ENCODE measurements at places on chromosomes 3 and 15. TPM values are rescaled to one million over a fixed set of nuclear protein-coding genes. Genes with fewer than 3 reads are reported as not detected.

Gene ACOX2
- 19.0 TPM for polyA plus RNA-seq

Gene MINAR1
- polyA plus RNA-seq: 1.4 TPM

Gene ESYT3
- 1.4 TPM for polyA plus RNA-seq

DNA sequence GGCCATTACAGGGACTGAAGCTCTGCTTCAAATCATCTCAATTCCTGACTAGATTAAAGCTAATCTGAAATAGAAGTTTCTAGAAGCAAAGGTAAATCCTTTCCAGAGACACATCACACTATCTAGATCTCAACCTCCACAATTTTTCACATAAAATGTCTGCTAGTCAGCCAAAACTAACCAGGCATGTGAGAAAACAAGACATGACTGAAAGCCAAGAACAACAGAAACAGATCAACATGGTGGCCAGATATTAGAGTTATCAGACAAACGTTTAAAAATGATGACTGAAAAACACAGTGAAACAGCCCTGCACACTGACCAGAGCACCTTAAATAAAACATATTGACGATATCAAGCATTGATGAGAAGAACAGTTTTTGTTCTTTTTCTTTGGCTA is 59.1 kb downstream of the SUMF1 start:
- no peak for DNase-seq

DNA sequence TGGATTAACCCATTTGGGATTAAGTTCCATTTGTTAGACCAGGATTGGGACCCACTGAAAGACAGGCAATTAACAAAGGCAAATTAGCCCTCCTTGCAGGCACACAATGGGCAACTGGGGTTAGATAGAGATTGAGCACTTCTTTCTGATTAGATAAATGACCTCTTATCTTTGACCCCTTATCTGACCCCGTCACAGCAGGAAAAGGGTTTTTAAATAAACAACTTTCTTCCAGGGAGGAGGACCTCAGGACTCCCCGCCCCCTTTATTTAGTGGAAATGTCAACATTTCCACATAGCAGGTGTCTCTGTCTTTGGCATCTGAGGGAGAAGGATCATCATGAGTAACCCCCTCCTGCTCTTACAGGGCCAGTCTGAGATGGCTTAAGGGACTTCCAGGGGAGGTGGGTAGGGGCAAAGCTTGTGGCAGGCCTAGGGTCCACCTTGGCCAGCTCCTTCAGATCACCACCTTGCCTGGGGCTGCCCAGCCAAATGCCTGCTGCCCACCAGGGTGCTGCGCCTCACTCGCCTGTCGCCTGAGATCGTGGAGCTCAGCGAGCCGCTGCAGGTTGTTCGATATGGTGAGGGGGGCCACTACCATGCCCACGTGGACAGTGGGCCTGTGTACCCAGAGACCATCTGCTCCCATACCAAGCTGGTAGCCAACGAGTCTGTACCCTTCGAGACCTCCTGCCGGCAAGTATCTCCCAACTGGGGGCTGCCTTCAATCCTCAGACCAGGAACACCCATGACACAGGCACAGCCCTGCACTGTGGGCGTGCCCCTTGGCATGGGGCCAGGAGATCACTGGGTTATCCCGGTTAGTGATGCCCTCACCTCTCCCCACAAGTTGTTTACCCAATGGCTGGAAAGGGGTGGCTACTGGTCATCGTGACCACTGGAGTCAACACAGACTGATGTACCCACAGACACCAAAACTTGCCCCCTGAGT is 2.6 kb upstream of the WDR6 start:
- no peak for DNase-seq

DNA sequence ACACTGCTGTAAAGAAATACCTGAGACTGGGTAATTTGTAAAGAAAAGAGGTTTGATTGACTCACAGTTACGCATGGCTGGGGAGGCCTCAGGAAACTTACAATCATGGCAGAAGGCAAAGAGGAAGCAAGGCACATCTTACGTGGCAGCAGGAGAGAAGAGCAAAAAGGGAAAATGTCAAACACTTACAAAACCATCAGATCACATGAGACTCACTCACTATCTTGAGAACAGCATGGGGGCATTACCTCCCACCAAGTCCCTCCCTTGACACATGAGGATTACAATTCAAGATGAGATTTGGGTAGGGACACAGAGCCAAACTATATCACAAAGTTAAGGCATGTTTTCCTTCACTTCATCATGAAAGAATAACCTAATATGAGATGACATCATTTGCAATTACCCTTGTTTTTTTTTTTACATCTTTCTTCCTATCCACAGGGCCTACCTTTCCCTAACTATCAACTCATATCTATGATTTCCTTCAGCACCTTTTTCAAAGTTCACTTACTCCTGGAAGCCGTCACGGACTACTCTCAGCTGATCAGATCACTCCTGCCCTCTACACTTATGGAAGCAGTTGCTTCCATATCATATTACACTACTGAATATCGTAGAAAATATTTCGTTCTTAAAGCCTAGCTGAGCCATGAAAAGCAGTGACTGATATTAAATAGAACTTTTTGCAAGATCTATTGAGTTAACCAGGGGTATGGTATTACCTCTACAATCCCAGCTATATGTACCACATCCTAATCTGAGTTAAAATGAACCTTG is 25.5 kb upstream of the ATP8B4 start:
- no peak for DNase-seq

GRCh38 chr3:169295126-169295525 is 368.4 kb downstream of the MECOM start:
- DNase-seq: no peak

DNA sequence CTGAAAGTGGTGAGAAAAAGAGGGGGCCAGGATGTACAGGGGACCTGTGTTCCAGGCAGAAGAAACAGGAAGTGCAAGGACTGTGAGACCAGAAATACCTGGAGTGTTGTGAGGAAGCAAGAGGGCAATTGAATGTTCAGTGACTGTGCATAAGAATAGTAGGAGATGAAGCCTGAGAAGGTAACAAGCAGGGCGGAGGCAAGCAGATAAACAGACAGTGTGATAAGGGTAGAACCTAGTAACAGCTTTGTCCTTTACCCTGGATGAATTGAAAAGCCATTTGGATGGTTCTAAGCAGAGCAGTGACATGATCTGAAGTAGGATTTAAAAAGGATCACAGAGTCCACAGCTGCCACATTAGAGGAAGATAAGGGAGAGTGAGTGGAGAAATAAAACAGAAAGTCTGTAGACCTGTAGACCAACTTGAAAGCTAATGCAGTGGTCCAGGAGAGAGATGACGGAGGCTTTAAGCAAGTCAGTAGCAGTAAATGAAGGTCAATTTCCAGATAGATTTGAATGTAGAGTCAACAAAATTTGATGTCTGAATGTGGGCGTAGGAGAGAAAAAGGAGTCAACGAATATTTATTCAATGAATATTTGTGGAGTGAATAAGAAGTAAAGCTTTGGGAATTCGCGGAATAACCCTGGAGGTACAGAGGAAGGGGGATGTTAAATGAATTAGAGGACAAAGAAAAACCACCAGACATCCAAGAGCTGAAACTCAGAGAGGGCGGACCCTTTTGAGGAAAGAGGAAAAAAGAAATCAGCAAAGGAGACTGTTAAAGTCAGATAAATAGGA is 4.2 kb upstream of the PLOD2 start:
- no peak for DNase-seq

- no peak for DNase-seq
These were observed 303.4 kb downstream of the DIPK2A start for GRCh38 chr3:144275005-144275404.

GRCh38 chr15:25713736-25714537 is 149.2 kb downstream of the ATP10A start:
- no peak for DNase-seq

DNA sequence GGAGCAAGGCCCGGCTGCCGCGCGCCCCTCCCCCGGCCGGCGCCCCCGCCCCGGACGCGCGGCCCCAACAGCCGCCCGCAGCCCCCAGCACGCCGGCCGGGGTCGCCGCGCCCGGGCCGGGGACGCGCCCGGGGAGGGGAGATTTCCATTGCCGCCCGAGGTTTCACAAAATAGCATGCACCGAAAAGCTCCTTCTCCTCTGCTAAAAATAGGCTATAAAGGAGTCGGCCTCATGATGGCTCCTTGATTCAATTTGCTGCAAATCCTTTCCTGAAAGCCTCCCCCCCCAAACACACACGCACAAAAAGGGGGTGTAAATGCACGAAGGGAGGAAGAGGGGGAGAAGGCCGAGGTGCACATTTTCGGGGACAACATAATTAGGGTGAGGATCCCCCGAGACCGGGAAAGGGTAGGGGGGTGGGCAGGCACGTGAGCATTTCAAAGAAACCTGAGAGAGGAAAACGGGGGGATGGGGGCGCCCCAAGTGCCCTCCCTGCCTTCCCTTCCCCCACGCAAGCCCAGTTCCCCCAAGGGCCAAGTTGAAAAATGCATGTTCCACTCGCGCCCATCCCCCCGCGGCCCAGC is 734 bp downstream of the TBL1XR1 start:
- no peak for DNase-seq

GRCh38 chr15:77402740-77403379 is 17.0 kb downstream of the PEAK1 start:
- no peak for DNase-seq

Measured in left renal pelvis (tissue), 4 donors.